ENCODE measurements at places on chromosomes 13 and 19.

DNA sequence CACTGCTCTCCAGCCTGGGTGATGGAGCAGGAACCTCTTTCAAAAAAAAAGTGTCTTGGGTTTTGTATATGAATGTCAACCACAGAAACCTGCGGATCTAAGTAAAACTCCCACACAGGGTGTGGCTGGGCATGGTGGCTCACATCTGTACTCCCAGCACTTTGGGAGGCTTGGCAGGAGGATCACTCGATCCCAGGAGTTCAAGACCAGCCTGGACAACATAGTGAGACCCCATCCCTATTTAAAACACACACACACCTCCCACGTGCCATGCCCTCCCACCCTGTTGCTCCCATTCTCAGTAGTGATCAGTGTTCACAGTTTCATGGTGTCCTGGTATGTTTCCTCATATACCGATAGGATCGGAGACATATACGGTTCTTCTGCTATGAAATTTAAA lies 9.2 kb downstream of the TMED1 start:
- no peak overlapping the region for H3K27ac ChIP-seq
- H3K4me3 ChIP-seq = no peak overlapping the region
- no peak for DNase-seq
- no peaks in the 10 kb centered on the region for H3K27me3 ChIP-seq

DNA sequence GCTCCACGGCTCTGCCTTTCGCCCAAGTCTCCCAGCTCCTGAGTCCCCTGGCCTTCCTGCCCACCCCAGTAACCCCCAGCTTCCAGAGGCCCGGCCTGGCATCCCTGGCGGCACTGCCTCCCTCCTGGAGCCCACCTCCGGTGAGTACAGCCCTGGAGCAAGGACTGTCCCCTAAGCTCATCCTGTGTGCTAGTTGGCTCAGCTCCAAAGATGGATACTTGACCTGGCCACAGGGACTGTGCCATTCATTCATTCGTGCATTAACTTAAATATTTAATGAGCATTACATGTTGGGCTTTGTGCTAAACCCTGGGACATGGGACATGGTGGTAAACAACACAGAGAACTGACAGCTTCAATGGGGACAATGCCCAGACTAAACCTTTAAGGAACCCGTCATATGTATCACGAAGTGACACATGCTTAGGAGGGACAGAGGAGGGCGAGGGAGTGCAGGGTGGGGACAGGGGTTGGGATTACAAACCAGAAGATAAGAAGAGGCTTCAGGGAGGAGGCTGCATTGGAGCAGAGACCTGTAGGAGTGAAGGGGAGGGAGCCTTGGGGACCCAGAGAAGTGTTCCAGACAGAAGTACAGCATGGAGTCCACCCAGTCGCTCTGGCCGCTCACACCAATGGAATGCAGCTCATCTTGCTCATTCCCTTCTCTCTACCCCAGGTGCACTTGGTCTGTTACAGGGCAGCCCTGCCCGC lies 6.9 kb upstream of the OVOL3 start:
- H3K36me3 ChIP-seq = peaks cover 2% of the 10 kb centered on the region
- H3K27me3 ChIP-seq = no peaks in the 10 kb centered on the region
- H3K4me1 ChIP-seq = no peaks in the 10 kb centered on the region
- H3K4me3 ChIP-seq = no peak overlapping the region
- H3K27ac ChIP-seq = no peak overlapping the region

DNA sequence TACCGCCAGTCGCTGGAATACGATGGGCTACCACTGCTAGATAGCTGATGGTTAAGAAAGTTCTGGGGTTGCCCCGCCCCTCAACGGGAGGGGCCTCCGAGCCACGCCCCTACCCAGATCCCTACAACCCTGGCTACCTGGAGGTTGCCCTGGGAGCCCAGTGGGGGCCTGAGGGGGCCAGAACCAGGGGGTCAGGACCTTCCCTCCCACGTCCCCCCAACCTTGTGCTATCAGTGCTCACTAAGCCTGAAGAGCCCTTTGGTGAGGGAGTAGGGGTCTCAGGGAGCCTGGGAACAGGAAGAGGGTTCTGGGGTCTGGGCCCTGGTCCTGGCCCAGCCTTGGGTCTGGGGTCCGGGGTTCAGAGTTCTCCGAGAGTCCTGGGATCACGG lies 8.9 kb downstream of the OCEL1 start:
- peaks cover 4% of the 10 kb centered on the region for H3K4me1 ChIP-seq
- peak overlapping the region; percentile 65 for H3K27ac ChIP-seq
- DNase-seq = no peak

- no peak overlapping the region for H3K4me3 ChIP-seq
- no peaks in the 10 kb centered on the region for H3K27me3 ChIP-seq
- H3K36me3 ChIP-seq = peaks cover 3% of the 10 kb centered on the region
- no peak overlapping the region for H3K27ac ChIP-seq
- no peak for DNase-seq
Observed at GRCh38 chr13:36885901-36886300, 34.1 kb downstream of the SMAD9 start.

DNA sequence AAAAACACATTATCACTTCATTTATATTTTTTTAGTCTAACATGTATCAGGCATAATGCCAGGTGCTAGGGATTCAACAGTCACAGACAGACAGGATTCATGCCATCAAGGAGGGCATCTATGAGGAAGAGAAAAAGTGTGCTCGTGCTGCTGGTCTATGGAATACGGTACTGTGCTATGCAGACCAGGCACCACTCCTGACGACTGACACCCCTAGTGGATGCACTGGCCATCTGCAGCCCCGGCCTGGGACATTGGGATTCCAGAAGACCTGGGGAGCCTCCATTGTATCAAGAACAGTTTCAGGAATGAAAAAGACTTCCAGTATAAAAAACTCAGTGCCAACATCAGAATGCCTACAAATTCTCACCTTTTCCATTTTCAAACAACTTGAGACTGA lies 94.0 kb downstream of the KLF12 start:
- no peak for DNase-seq
- no peaks in the 10 kb centered on the region for H3K27me3 ChIP-seq
- H3K4me3 ChIP-seq = no peak overlapping the region
- H3K36me3 ChIP-seq = peaks cover under 1% of the 10 kb centered on the region

DNA sequence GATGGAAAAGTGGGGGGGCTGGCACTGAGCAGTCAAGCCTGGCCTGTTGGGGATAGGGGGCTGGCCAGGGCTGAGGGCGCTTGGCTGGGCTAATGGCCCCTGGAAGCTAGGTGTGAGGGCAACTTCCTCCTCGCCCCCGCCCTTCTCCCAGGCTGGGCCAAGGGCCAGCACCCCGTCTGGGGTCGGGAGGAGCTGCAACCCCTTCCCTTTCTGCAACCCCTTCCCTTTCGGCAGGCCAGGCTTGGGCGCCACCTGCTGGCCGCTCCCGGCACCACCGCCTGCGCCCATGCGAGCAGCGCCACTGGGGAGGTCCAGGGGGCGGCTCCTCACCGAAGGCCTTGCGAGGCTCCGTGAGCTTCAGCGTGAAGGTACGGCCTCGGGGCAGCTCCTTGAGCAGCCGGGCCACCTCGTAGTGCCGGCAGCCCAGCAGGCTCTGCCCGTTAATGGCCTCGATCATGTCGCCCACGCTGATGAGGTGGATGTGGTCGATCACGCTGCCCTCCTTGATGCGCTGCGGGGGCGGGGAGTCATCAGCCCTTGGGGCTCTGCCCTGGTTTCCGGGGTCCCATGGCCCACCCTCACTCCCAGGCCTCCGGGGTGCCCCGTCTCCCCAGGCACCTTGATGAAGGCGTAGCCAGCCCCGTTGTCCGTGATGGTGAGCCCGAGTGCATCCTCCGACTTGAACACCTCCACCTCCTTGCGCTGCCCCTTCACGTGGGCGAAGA lies 5.0 kb upstream of the PTGER1 start:
- peaks cover 27% of the 10 kb centered on the region for H3K4me1 ChIP-seq
- peaks cover 11% of the 10 kb centered on the region for H3K36me3 ChIP-seq
- H3K4me3 ChIP-seq = no peak overlapping the region
- peak; percentile 92 for DNase-seq
- no peak overlapping the region for H3K27ac ChIP-seq
- H3K27me3 ChIP-seq = no peaks in the 10 kb centered on the region
